ENCODE measurements at places on chromosomes 2 and 18.

- no peak for DNase-seq
These were observed 27.7 kb downstream of the ELP2 start for GRCh38 chr18:36157441-36157840.

DNA sequence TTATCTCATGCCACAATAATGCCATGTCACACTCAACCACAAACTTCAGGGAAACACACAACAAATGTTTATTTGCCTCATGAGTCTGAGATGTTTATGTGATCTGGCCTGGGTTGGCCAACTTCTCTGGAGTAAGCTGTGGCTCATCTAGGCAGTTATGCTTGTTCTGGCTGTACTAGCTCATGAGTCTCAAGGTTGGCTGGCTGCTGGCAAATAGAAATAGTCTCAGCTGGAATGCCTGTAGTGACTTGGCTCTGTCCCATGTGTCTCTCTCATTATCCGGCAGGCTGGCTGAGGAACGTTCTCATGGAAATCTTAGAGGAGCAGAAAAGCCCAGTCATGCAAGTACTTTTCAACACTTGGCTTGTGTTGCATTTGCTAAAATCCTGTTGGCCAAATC, 234.9 kb upstream of the CDH2 start:
- no peak for DNase-seq

GRCh38 chr2:86480105-86480504, 38.9 kb downstream of the KDM3A start:
- no peak for DNase-seq

GRCh38 chr18:24089076-24089475, 49.8 kb upstream of the CABYR start:
- no peak for DNase-seq

DNA sequence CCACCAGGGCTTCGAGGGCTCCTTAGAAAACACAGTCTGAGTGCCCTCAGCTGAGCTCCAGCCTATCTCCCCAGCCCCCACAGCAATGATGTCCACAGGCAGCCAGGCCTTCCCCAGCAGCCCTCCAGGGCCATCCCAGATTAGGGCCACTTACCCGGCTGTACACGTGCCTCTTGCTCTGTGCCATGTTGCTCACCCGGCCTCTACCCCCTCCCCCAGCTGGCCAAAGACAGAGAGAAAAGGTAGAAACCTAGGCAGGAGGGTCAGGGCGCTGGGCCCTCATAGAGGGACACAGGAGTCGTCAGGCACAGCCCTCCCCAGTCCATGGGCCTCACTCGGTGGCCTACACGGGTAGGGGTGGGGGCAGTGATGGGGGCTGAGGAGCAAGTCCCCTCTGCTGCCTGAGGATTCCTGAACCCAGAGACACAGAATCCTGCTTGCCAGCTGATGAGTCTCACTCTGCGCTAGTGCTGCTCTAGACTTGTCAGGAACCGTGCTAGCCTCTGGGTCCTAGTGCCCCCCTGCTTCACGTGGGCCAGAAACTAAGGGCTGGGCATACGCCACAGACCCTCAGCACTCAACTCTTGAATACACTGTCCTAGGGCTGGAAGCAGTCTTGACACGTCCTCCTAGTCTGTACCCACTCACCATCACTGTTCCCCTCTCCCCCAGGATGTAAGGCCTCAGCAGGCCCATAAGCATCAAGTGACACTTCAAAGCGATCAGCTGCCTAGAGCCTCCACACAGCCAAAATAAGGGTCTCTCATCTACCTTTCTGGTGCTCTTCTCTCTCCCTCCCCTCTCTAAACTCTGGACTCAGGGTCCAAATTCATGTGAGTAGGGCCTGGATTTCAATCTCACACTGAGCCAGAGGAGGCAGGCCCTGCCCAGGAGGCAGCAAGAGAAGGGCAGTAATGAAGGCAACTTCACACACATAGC, at the start of gene DCTN1:
TSS of gene DCTN1 (minus strand) at position 461 of the 939 bp plus-strand sequence. CDS start at position 187, 274 bp downstream.
- peak; percentile 33 for DNase-seq

DNA sequence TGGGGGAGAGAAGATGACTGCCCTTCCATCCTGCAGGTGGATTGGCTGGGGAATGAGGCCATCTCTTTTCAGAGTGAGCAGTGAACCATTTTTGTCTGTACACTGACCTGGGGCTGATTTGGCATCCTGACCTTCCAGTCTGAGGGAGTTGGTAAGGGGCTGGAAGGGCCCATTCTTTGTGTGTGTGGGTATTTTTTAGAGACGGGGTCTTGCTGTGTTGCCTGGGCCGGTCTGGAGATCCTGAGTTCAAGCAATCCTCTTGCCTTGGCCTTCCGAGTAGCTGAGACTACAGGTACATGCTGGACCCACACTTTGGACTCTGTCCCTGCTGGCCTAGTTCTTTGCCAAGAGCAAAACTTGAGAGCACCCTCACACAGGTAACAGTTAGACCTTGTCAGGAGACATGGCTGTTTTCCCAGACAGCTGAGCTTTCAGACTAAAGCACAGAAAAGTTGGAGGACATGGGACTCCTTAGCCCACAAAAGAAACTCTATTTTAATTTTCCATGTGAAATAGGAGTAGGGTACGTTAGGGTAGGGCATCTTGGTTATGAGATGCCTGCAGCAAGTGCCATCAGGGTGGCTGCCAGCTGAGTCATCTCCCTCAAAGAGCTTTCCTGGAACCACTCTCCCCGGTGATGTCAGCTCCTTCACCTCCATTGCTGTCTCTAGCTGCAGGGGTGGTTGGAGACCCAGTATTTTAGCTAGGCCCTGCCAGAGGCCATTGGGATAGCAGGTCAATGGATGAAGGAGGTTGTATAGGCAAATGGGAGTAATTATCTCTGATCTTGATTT, 60.7 kb downstream of the DGKD start:
- DNase-seq, result peak; percentile 53

DNA sequence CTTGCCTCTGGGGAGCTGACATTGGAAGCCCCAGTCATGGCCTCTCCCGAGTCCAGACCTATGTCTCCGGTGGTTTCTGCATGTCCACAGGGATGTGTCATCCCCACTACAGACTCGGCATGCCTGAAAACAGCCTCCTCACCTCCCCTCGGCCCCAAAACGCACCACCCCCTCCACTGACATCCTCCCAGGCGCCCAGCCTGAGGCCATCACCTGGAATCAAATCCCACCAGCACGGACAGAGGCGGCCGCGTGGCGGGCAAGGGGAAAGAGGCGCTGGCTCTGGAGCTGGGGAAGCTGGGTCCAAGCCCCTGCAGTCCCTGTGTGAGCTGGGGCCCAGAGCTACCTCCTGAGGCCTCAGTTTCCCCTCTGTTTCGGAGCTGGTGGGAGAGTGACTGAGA, 69.9 kb upstream of the SMAD7 start:
- DNase-seq, result no peak

DNA sequence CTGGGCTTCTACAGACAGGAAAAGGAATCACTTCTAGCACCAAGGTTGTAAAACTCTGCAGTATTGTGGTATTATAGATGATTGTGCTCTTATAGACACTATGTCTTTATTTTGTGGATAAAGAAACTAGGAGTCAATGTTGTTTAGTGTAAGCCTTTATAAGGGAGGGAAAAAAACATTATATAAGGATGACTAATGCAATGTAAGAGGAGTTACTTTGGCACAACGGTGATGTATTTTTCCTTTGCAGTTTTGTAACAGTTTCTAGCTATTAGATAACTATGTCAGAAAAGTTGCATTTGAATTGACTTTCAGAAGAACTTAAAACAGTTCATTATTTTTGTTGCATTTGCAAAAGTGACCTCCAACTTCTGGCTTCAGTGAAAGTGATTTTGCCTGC, 545.4 kb downstream of the CCDC85A start:
- no peak for DNase-seq

DNA sequence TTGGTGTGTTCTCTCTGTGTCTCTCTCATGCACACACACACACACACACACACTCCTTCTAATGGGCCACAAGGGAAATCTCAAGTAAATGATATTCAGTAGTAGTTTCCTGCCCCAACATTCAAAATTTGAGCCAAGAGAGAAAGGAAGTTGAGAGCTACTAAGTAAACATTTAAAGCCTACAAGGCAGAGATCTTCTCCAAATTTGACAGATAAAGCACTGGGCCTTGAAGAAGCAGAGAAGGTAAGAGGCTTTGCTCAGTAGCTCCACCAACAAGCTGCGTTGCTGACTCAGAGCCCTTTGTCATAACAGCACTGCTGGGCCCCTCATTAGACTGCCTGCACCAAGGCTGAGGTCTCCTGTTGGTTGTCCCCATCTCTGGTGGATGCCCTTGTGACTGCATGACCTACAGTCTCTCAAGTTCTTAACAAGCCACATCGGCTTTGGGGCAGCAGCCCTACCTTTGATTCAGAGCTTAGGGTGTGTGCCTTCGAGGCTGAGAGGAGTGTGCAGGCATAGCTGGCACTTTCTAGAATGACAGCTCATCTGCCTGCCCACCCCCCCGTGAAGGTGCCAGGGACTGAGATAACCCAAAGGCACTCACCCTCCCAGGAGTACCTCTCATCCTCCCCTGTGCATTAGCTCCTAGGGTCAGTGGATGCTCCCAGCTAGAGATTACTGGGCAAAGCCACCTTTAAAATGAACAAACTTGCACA, 32.3 kb upstream of the NEB start:
- no peak for DNase-seq

DNA sequence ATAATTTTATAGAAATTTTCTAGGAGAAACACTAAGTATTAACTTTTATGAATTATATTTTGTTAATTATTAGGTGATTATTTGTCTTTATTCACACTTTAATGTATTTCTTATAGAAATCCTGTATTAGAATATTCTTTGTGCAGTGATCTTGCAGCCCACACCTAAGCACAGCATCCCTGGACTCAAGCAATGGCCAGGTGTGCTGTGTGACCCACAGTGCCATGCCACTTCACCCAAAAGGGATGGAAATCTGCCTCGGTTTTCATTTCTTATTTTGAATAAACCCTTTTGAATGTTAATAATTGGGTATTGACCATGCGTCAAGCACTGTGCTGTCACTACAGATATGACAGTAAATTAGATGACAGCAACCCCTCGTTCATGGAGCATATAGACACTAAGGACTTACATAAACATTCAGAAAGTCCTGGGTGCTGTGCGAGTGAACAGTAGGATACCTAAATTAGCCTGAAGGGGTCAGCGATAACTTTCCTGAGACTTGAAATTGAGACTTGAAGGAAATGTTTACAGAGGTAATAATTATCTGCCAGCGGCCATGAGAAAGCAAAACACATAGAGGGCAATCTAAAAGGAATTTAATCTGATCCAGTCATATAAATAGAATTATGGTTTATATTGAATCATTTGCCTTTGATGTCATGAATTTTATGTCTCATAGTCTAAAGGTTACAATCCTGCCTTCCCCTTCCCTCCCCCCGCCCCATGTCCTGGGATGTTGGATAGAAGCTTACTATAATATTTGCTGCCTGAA, 52.7 kb upstream of the CALCRL start:
- no peak for DNase-seq

- no peak for DNase-seq
These were observed 20.3 kb downstream of the HADHA start for GRCh38 chr2:26224095-26224494.

DNA sequence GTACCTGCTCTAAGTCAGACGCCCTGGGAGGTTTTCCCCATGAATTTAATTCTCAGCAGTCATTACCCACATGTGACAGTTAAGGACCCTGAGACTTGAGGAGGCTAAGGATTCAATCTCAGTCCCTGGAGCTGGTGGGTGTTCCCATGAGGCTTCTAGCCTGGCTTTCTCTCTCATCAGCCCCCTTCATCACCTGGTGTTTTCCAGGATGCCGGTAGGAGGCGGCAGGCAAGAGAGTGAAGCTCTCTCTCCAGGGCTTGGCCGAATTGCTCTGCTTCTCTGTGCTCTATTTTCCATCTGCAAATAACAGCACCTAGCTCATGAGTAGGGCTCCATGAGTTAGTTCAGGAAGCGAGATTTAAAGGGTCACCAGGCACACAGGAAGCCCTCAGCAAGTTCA, 241.9 kb downstream of the PTPRM start:
- no peak for DNase-seq

DNA sequence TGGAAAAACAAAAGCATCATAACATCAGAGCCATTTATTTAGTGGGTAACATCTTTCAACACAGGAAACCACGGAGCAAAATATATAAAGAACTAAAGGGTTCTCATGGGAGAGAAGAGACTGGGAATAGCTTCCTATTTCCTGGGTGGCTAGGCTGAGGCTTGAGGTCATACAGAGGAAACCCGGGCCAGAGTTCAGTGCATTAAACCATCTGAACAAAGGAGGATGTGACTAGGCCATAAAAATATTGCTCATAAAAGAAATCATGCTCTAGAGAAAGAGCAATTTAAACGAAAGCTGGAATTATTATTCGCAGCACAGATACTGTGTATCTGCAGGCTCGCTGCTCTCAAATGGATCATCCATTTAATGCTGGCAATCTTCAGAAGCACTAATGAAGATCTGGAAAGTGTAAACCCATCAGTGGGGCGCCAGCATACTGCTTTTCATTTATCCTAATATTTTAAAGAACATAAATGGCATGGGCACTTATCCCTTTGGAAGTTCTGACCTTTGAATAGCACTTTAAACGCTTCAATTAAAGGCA, 83.3 kb downstream of the GALNT14 start:
- no peak for DNase-seq

- no peak for DNase-seq
These were observed 9.5 kb downstream of the KCNG2 start for GRCh38 chr18:79806976-79807841.

GRCh38 chr2:216015722-216016464, 2.5 kb upstream of the MREG start:
- peak; percentile 26 for DNase-seq

DNA sequence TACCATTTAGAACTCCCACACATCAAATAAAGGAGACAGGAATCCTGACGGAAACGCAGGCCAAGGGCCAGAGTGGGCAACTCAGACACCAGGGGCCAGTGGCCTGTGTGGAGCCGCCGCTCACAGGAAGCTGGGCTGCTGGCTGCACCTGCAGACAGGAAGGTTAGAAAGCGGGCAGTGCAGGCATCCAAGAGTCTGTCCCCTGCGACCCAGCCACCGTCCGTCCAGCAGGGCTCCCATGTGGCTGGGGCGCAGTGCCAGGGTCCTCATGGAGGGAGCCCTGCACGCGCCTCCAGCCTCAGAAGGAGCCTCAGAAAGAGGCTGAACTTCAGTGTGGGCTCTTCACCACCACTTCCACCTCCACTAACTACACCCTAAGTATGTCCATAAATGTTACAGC, 2.5 kb upstream of the ANO7 start:
- DNase-seq, result no peak

GRCh38 chr2:119753041-119753929, 6.4 kb upstream of the PTPN4 start:
- DNase-seq, result peak; percentile 27

GRCh38 chr2:236574424-236575145, 5.0 kb downstream of the ACKR3 start:
- no peak for DNase-seq
